Posterior cingulate gyrus (tissue), 11 donors: ENCODE measurements at places on chromosomes 6 and 20.

DNA sequence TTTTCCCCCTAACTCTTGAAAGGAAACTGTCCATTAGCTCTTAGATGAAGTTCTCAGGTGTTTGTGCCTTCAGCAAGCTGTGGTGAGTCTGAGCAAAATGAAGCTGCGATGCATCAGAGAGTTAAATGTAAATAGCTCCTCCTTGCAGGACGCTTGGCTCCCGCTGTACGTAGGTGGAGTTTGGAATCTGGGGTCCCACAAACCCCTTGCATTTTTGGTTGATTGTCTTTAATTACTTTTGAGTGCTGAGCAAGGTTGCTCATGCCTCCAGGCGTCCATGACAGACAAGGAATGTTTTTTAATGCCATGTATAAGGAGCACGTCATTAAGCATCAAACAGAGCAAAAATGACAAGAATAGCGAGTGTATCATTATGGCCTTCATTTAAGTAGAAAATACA, 300.5 kb downstream of the TFAP2C start:
- no peak for DNase-seq

DNA sequence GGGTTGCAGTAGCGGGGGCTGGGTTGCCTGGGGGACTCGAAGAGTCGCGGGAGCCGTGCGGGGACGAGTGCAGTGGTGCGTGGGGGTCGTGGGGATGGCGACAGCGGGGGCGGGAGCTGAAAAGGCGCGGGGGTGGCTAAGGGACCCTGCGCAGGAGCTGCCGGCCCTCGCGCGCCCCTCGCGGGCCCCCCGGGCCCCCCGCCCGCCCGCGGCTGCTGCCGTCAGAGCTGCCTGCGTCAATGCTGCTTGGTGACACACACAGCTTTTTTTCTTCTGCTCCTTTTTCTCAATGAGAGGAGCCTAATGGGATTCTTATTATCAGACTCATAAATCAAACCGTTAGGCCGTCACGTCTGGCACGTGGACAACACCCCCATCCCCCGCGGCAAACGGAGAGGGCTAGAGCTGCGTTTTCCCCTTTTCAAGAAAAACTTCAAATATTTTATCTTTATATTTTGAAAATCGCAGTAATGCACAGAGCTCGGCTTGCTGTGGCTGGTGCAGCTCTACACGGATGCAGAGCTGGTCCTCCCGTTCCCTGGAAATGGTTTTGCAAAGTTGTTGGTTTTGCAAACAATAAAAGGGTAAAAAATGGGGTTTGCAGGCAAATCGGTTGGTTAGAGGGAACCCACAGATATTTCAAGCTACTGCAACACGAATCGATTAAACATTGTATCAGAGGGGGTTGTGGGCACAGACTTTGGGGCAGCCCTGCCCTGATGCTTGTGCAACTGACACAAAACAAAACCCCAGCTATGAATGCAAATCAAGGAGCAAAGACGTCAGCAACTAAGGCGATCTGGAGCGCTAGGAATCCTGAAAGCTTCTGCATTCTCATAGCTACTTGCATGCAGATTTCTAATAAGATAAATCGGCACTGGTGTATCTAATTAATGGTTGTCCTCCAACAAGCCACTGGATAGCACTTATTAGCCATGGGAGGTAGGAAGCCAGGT, 161.4 kb downstream of the TBXT start:
- DNase-seq = peak; percentile 65

- DNase-seq = no peak
Observed at GRCh38 chr6:15472621-15473020, 190.2 kb downstream of the DTNBP1 start.

- no peak for DNase-seq
Observed at GRCh38 chr6:109183109-109183650, 87.9 kb downstream of the CEP57L1 start.

DNA sequence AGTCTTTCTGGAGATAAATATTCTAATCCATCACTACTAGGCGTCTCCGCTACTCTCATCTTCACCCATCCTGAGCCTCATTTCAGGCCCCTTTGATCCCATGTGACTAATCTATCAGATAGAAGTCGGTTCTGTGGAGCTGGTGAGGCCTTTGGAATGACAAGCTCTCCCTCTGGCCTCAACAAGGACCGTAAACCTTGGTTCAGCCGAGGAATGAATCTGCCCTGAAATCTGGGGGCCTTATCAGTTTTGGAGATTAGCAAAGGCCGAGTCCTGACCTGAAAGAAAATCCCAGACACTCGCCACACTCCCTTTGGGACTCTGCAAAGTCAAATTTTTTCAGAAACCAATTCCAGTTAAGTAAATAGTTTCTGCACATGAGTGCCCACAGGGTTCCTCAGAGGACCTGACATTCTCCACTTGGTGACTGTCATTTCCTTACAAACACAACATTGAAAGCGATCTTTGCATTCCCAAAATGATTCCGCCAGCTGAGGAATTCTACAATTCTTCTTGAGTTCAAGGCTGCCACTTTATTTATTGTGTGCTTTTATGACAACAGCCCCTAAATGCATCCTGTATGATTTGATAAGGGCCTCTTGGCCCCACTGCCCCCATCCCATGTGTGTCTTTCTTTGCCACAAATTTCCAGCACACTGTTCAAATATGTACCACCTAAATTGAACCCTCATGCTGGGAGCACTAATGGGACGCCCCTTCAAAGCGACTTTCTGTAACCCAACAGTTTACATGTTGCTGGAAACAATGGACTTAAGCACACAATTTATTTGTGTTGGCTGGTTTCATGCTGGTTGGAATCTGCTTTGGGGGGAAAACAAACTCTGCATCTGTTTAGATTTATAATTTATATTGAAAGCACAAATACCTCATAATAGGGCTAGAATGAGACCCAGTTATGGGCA, 10.0 kb upstream of the RIPOR3 start:
- DNase-seq = no peak

DNA sequence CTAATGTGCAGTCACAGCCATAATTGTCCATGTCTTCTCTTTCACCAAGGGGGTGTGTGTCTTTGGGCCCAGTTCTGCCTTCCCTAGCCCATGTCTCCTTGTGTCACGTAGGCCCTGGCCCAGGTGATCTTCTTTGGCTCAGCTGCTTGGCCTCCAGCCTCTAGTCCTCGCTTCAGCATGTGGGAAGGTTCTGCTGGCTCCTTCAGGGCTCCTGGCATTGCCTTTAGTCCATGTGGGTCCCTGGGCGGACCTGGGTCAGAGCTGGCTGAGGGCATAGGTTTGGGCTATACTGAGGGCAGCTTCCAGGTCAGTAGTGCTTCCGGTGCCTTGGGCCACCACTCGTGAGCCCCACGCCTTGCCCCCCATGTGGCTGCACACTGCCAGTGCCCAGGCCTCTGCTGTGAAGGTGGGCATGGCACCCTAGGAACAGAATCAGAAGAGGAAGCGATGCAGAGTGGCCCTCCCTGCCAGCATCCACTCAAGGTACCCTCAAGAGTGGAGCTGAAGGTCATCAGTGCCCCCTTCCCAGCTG, 12.8 kb downstream of the AARS2 start:
- DNase-seq = no peak

DNA sequence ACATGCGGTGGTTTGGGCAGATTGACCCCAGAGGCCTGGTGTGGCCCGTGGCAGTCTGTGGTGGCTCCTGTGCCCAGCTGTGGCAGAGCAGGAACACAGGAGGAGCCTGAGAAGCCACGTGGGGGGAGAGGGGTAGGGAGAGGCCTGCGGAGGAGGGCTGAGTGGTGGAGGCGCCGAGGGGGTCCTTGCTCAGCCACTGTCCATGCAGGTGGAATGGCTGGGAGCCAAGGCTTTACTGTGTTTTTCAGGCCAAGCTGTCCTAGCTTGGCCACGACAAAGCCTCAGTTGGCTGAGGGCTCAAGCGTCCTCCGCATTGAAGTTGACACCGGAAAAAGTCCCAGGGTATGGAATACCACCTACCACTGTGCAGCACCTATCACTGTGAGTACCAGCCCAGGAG, 107.0 kb downstream of the VEGFA start:
- DNase-seq = no peak
